T-helper 9 cell (primary cell): ENCODE measurements at places on chromosomes 5 and 9.

DNA sequence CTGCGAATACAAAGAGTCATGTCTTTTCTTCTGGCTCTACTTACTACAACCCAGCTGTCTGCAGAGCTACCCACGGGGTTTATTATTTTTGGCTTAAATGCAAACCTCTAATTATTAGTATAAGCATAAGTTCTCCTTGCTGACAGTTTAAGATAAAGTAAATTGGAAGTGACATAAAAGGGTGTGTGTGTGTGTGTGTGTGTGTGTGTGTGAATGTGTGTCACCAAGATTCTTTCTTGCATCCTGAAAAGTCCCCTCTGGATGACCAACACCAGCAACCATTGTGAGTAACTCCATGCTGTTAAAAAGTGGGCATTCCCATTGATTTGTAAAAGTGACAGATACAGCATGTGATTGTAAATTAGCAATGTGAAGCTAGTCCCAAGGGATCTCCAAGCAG, 803.8 kb upstream of the ZNF608 start:
- DNase-seq: no peak

DNA sequence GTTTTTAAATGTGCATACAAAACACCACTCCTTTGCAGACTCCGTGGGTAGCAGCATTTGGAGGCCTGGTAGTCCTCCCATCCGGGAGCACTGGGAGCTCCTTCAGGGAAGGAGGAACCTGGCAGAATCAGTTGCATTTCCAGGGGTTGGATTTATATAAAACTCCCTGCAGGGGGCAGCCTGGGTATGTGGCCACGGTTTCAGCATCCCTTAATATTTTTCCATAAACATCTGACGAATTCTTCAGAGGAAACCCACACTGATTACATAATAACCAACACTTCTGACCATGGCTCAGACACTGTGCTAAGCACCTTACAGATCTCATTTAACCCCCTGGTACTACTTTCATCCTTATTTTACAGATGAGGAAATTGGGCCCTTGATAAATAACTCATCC, 6.1 kb upstream of the AFAP1L1 start:
- no peak for DNase-seq

DNA sequence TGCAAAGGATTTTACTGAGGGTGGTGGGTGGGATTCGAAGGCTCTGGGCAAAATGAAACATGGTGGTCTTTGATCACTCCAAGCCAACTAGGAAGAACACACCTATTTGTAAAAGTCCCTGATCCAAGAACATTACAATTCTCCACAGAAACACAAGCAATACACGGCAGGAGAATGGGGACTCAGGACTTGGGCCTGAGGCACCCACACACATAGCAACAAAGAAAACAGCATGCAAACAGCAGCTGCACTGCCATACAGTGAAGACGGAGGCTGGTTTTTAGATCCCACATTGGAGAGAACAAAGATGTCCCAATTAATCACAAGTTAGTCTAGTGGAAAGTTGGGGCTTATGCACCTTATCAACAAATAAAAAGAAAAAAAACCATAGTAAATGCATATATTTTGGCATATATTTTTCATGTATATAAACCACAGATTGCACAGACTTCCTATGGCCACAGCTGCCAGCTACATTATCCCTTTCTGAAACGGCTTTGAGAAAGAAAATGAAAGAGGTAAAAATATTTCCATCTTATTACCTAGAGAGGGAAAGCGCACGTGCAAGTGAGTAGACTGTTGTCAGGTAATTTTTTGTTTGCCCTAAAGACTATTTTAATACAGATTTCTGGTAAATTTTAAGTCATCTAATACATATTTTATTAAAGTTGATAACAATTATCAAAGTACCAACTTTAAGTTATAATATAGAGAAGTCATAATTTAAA, 410.9 kb downstream of the BNC2 start:
- no peak for DNase-seq

DNA sequence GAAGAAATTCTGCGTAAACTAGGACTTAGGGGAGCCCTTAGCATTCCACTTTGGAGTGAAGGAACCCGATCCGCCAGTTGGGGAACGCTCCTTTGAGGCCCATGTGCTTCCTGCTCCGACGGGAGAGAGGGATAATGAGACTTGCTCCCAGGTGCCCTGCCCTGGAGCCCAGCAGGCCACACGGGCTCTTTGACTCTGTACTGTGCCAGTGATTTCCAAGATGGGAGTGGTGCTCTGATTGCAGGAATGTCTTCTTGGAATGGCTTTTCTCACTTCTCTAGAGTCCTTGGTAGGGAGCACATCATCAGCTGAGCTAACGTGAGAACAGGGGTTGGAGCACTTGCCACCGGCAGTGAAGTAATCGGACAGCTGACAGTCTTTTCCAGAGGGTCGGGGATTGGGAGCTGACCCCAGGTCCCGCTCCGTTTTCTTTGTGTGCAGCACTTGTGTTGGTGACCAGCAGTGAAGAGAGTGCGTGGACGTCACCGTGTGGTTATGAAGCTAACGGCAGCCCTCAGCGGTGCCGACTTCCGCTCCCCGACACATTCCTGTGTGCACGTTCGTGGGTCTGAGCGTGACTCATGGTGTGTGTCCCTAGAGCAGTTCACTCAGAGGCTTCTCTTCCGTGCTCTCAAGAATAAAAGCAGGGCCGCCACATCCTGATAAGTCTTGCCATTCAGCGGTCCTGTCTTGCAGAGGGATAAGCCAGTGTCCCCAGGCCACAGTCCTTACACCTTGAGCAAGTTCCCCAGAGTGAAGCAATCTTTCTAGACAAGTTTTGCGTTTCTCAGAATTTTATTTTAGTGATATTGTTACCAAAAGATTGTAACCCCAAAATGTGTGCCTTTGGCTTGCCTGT, 25.6 kb downstream of the ABL1 start:
- DNase-seq: no peak

GRCh38 chr5:78534148-78534904, 114.2 kb downstream of the LHFPL2 start:
- DNase-seq: no peak

DNA sequence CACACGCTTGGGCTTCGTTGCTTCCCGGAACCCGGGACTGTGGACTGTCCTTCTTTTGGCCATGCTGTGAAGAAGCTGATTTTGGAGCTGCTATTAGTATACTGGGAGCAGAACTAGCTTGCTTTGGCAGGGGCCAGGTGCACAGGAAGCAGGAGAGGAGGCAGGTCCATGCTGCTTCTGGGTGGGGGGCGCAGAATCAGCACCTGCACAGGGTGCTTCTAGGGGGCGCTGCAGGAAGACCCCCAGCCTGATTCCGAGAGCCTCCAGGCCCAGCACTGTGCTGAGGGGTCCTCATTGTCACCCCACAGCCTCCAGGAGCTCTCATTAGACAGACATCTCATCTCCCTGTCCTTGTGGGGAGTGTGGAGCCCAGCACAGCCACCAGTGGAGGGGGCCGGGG, 252.6 kb upstream of the IRX4 start:
- no peak for DNase-seq

- DNase-seq: no peak
Measured at GRCh38 chr5:171951218-171951617, 55.2 kb downstream of the FBXW11 start.

- no peak for DNase-seq
Measured at GRCh38 chr5:109816732-109817131, 127.0 kb downstream of the MAN2A1 start.

DNA sequence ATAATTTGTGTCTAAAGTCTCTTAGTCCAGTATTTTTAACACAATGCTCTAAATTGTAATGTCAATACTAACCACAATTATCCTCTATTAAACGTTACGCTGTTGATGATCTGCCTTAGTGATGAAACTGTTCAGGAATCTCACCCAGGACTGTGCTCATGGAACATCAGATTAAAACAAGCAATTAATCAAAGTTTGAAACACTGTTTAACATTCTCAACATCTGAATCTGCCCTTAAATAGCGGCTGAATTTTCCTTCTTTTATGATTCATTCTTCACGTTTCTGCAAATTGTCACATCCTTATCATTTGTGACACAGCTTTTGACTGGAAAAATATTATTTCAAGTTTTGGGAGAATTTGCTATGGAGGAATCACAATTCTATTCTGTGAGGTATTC, 113.8 kb downstream of the MARCHF11 start:
- no peak for DNase-seq

GRCh38 chr5:82396871-82397514, 118.8 kb upstream of the RPS23 start:
- DNase-seq: no peak

DNA sequence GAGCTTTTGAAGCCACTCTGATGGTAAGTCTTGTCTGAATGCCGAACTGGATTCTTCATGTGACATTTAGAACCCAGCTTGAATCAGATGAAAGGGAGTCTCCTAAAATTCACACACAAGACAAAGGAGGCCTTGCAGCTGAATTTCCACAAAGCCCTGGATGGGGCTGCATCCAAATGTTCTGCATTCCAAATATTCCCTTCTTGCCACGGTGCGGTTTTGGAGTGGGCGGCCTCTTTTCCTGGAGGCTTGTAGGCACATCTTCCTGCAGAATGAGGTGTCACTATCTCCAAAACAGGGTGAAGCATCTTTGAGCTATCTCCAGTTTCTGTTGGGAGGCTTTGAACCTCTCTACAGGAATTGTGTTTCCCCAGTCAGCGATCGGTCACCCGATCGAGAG, 342.7 kb downstream of the ARHGEF28 start:
- DNase-seq: no peak

DNA sequence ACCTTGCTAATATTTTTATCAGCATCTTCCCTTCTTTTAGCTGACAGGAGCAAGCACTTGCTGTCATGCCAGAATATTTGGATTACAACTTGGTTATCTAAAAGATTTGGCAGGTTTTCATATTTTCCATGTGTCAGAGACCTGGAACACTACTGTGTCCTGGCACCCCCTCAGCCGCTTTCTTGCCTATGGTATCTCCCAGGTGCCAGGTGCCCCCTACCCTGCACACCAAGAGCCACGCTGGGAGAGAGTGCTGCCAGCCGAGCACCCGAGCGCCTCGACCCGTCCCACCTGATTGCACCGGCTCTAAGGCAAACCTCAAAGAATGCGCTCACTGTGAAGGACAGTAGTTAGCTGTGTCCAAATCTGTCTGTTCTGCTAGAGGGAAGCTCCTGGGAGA, 84.8 kb downstream of the GTF3C4 start:
- DNase-seq: no peak

GRCh38 chr5:133817456-133817855, 151.0 kb downstream of the C5orf15 start:
- DNase-seq: no peak

DNA sequence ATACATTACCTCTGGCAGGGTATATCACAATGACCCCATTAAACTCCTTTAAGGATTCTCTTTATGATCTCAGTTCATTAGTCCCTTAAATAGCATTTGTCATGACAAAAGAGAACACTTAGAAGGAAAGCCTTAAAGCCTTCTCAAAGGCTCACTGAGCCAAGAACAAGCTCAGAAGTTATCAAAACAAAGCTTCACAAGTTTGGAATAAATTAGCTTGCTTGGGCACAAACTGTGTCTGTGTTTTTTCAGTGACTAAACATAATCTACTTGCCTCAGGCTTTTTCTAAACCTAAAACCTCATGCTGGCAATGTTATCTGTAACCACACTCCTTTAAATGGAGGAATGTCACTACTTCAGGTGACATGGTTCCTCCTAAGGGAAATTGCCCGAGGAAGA, 1114.9 kb upstream of the C9orf72 start:
- DNase-seq: no peak

DNA sequence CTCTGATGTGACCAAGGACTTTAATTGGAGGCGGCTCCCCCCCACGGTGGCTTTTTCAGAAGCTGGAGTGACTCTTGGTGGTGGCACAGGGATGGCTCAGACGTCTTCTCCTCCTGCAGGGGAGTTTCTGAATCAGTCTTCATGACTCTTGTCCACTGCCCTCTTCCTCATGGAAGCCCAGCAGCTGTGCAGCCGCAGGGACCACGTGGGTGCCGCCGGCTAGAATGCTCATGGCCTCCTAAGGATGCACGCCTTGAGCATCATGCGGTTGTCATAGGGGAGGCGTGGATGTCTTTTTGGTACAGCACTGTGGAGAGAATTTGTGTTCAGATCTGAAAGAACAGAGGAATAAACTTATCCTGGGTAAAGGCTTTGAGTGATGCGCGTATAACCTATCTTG, 1.3 kb downstream of the TEX53 start:
- no peak for DNase-seq

DNA sequence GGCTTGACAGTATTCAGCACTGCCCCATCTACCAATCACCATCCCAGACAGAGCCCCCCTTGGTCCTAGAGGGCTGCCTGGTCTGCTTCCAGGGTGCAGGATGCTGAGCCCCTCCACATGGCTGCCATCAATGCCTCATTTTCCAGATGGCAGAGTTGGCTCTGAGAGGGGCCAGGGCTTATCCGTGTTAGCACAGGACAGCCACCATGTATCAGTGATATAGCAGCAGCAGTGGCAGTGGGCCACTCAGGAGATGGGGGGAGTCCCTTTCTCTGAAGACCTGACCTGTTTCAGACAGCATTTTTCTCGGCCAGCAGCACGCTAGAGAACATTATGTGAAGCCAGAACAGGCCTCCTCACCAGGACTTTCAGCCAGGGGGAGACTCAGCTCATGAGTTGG, 1.6 kb upstream of the SMIM32 start:
- DNase-seq: no peak

DNA sequence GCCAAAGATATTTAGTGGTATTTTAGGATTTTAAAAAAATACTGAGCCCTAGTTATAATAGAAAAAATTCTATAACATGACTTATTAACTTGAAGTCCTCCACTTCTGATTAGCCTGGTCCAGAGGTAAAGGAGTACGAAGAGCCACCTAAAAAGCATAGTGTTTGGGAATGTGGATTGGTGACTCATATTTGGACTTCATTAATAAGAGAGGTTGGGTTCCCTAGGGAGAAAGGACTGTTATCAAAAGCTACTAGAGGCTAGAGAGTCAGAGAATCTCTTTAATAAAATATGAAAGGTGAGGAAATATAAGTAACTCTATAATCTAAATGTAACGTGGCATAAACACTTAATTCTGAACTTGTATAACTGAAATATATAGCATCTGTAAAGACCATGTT, 180.7 kb upstream of the TARS1 start:
- no peak for DNase-seq

GRCh38 chr9:138022756-138023393, 145.3 kb downstream of the CACNA1B start:
- DNase-seq: no peak

GRCh38 chr5:90853750-90854149, 295.2 kb downstream of the ADGRV1 start:
- DNase-seq: no peak

DNA sequence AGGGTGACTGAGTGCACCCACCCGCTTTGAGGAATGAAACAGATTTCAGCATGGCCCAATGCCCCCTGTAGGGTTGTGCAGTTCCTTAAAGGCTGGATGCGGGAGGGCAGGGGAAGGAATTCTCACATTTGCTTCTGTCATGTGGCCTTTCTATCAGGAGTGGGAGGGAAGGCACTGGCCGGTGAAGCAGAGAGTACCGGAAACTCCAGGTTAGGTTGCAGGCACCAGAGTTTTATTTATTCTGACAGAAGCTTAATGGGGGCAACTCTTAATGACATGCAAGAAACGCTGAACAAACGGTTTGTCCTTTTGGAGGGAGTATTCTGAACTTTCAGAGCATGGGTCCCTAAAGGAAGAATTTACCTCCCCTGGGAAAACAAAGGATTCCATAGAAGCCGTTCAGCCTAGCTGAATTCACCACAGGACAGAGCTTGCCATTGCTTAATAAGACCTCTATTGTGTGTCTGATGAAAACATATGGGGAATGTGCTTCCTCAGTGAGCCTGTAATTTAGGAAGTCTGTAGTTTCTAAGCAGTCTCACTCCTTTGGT, 44.1 kb upstream of the EQTN start:
- DNase-seq: no peak
